ENCODE measurements at places on chromosomes 2 and 18.

DNA sequence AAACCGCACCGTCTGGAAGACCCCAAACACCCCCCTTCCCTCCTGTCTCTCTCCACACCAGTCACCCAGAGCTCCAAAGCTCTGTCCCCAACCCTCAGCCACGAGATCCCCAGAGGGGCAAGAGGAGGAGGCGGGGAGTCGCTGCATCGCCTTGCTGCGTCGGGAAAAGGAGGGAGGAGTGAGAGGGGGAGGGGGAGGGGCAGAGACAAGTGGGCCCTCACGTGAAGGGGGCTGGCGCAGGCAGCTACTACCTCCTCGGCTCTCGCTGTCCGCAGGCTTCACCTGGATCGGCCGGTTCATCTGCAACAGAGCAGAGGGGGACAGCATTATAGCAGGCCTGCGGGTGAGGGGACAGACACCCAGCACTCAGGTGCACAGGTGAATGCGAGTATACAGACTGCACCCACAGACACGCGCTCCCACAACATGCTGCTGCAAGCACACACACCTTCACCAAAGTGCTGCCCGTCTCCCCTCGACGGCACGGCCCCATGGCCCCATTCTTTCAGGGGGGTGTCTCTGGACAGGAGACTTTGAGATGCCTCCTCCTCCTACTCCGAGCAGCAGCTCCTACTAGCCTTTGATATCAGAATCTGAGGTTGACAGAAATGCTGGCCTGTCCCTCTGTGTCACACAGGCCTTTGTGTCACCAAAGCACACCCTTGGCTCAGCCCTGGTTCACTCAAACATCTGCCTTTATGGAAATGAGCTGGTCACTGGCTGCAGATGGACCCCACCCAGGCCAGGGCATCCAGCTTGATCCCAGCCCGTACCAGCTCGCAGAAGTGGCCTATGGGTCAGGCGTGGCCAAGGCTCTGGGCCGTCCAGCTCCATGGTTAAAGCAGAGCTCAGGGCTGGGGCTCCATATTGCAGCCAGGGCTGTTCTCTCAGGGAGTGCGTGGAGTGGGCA lies 243.8 kb downstream of the CELF4 start:
- no peak for DNase-seq

DNA sequence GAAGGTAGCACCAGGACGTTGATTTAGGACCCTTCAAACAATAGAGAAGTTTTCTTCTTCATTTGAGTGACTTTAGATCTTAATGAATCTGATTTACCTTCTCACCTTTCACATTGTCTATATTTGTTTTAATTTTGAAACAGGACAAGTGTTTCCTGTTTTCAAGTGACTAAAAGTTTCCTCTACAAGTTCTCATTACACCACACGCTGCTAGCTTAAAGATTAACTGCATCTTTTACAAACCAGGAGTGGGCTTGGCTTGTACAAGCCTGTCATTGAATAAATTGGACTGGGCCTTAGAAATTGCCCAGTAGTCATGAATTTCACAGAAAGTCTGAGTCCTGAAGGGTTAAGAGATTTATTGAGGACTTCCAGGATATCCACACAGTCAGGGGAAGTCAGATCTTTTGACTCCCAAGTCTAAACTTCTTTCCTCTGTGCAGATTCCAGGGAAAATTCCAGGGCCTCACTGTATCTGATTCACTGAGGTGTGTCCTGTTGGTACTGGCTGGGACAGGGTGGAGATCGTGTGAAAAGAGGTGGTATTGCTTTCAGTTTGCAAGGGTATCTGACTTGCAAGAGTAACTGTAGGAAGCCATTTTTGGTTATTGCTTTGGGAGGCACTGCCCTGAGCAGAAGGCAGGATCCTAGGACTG lies 3.4 kb downstream of the SGPP2 start:
- DNase-seq, result no peak

- DNase-seq, result no peak
Measured at GRCh38 chr2:220353897-220354296, 726.5 kb downstream of the SLC4A3 start.

DNA sequence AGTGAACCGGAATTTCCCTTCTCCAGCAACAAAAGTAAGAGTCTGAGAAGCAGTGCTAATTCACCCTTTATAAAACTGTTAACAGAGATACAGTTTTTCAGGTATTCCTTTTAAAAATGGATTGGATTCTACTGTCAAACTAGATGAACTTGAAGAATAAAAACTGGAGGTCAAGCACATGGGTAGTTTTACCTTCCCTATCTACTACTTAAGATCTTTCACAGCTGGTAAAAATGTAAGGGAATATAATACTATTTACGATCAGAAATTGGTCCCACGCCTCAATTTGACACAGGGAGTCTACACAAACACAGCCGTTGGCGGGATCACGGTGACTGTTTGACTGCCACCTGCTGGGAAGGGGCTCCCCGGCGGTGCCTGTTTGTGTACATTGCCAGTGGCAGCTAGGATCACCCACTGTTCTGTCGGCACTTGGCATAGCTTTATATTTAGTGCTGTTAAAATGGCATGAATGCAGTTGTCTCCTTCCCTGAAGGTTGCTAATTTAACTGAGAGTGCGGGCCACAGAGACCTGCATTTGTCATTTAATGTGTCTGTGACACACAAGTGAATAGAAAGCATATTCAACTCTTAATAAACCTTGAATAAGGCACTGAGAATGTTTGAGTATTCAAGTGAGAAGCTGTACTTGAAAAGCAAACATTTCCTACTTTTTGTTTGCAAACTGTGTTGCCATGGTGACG lies 59.5 kb downstream of the ABCG8 start:
- DNase-seq, result no peak

- peak; percentile 10 for DNase-seq
Measured at GRCh38 chr2:21317131-21317530, 193.4 kb downstream of the TDRD15 start.

GRCh38 chr2:80926168-80926567 lies 621.6 kb upstream of the LRRTM1 start:
- DNase-seq, result no peak

- DNase-seq, result no peak
Measured at GRCh38 chr2:220493871-220494525, 866.6 kb downstream of the SLC4A3 start.

DNA sequence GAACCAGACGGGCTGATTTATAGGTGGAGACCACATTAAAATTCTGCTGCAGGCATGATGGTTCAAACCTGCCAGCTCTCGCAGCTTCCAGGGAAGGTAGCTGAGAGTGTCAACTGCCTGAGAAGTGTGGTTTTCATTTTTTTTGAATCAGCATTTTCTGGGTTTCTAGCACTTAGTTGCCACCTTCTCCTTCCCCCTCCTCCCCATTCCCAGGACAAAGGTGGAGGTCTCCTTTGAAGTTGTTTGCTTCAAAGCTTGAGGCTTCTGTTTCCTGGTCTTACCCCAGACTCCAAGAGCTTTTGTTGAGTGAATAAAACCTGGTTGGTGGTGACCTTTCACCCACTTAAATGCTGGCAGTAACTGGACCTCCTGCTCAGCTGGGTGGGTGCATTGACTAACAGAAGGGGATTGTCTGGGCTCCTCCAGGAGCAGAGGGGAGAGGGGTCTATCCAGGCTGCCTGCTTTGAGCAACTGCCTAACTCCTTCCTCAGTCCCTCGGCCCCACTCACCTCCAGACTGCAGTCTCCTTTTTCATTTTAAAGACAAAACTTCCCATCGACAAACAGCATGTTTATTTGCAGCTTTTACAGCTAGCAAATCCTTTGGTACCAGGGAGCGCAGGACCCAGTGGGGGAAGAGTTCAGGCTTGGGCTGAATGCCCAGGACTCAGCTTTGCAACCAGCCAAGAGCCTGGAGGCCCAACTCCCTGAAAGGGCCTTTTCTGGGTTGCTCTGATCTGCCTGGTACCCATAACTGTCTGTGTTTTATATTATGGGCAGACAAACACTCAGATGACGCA lies 3.5 kb downstream of the RHOB start:
- DNase-seq, result peak; percentile 59

DNA sequence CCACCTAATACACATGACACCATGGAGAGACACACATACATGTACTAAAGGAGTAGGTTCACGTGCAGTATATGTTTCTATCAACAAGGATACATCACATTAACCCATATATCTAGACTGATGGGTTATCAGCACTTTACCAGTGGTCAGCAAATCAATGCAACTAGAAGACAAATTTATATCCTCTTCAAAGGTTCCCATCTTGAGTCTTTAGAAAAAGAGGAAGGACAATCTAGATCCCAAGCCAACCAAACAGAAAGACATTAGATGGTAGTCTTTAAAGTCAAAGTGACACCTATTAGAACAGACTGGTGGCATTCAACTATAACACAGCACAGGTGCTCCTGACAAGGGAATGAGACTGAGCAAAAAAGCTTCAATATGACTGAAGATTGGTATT lies 13.8 kb upstream of the SERTAD2 start:
- DNase-seq, result no peak

GRCh38 chr2:139378373-139378772 lies 598.2 kb upstream of the NXPH2 start:
- DNase-seq, result no peak

- no peak for DNase-seq
Measured at GRCh38 chr2:108909275-108909823, 79.7 kb downstream of the EDAR start.

- no peak for DNase-seq
Measured at GRCh38 chr2:167946441-167946841, 301.0 kb downstream of the STK39 start.

GRCh38 chr2:142217804-142218203 lies 87.0 kb upstream of the LRP1B start:
- DNase-seq, result no peak

DNA sequence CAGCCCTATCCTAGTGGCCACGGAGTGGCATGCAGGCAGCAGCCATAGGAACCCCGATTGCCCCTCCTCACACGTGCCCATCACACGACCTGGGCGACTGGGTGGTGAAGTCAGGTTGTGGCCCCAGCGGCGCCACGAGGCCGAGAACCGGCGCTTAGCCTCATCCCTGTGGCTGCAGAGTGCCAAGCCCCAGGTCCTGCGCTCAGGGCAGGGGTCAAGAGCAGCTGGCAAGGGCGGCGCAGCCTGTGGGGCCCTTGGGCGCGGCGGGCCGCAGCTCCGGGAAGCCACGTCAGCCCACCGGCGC lies 73.3 kb downstream of the RPIA start:
- no peak for DNase-seq

DNA sequence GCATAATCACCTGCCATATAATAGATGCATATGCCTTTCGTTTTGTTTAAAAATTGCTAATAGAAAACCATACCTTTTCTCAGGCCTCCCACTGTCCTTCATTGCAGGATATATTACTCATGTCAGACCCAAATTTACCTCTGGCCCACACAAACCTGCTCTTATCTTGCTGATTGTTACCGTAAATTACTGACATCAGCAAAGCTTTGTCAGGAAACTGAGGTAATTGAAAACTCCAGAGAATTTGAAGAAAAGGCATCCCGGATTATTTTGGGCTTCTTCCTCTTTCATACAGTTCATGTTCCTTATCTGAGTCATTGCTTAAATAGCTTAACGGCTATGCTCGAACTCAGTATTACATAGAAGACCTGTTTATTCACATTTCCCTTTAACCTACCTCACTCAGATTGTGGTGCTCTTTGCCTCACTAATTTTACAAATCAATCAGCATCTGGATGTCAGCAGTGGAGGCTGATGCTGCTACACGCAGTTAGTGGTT lies 145.7 kb downstream of the ZEB2 start:
- DNase-seq, result no peak

All from HTR-8/SVneo (cell line).